EH (cell line): ENCODE measurements at places on chromosomes 2 and 18.

- no peak for DNase-seq
Measured at GRCh38 chr2:60426880-60427279, 126.6 kb downstream of the BCL11A start.

DNA sequence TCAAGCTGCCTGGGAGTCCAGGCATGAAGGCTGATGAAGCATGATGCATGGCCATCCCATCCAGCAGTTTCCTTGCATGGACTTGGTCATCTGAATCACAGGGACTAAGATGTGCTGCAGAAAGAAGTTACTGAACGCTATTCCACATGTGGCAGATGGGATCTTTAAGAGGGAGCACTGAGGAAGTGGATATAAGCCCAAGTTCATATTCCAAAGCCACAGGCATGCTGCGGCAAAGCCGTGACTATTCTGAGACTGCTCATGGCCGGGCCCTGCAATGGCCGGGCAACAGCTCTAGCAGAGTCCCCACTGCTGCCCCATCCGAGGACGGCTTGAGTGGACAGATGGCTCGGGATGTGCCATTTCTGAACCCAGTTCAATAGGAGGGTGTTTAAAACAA, 61.5 kb downstream of the STPG4 start:
- DNase-seq, result no peak

DNA sequence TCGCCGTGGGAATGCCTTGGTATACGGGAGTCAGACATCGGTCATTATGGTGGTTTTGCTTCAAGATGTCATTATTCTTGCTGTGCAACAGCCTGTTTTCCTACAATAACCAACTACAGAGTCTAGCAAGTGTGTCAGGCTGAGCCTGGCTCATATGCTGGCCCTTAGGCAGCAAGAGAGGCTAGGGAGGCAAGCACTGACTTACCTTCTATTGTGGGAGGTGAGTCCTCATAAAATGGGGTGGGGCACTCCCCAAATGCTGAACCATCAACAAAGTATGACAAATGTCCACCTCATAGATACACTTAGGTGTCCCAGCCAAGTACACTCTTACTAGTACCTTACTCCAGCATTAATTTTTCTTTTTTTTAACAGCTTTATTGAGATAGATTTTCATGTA, 77.0 kb upstream of the ATL2 start:
- DNase-seq, result no peak

DNA sequence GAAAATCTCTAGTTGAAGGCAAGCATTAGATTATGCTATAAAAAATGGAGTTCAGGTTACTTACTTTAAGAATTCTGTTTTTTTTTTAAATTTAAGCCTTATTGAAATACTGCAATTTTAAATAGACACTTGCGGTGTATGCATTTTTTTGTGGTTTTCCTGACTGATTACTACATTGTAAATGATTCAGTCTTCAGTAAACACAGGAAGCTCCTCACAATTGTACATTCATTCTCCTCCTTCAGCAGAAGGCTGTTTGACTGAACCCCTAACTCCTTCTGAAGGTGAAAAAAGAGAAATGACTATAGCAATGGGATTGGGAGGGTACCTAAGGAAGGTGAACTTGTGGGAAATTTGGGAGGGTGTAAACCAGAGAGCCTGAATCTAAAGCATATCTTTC, 136.1 kb downstream of the GCA start:
- no peak for DNase-seq

DNA sequence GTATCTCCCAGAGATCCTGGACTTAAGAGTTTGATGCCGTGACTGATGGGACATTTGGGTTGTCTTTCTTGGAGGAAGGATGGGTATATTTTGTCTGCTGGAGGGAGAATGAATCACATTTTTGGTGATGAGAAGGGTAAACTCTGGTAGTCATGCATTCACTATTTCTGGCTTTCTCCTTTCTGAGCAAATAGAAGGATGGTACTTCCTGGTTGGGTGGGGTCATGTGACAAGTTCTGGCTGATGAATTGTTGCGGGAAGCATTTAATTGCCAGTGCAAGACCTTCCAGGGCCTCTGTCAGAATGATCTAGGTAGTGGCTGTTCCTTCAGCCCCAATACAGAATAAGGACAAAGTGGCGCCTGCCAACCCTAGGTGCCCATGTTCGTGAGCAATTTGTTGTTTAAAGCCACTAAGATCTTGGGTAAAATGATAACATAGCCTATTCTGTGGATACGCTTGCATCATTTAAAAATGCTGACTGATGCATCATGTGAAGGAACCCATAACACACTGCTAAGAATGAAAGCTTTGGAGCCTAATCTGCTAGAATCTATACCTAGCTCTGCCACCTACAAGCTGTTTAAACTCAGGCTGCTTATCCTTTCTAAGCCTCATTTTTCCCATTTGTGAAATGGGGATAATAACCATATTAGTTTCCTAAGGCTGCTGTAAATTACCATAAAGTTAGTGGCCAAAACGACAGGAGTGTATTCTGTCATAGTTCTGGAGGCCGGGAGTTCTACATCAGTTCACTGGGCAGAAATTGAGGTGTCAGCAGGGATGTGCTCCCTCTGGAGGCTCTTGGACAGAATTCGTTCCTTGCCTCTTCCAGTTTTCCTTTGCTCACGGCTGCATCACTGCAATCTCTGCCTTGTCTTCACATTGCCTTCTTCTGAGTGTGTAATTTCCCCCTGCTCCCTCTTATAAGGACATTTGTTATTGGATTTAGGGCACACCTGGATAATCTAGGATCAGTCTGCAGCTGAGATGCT, 281.3 kb downstream of the AGPS start:
- DNase-seq, result no peak

DNA sequence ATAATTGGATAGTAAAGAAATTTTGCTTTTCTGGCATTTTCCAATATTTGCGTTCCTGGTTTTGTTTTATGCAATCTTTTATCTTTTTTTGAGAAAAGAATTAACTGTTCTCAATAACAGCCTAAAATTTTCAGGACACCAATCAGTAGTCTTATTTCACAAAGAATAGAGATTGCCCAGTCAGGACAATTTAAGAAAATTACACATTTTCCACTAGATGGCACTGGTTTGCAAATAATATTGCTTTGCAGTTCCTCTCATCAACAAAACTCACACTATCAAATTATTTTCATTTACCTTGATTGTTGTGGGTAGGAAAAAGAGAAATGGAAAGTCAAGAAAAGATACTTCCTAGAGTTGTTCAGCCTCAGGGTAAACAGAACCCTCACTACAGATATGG, 2.4 kb upstream of the RBM45 start:
- peak; percentile 51 for DNase-seq

DNA sequence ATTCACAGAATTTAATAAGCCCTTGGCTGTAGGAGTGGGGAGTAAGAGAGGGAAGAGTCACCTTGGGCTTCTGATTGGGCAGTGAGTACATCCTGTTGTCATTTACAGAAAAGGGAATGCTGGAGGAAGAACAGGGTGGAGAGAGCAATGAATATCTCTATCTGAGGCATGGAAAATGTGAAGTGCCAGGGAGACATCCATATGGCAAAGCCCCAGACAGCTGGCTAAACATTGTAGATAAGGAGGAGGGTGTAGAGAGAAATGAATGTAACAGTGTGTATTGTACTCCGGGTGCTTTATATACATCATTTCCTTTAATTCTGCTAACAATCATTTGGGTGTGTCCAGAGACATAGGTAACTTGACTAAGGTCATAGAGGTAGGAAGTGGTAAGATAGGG, 103.5 kb downstream of the UPP2 start:
- DNase-seq, result no peak

DNA sequence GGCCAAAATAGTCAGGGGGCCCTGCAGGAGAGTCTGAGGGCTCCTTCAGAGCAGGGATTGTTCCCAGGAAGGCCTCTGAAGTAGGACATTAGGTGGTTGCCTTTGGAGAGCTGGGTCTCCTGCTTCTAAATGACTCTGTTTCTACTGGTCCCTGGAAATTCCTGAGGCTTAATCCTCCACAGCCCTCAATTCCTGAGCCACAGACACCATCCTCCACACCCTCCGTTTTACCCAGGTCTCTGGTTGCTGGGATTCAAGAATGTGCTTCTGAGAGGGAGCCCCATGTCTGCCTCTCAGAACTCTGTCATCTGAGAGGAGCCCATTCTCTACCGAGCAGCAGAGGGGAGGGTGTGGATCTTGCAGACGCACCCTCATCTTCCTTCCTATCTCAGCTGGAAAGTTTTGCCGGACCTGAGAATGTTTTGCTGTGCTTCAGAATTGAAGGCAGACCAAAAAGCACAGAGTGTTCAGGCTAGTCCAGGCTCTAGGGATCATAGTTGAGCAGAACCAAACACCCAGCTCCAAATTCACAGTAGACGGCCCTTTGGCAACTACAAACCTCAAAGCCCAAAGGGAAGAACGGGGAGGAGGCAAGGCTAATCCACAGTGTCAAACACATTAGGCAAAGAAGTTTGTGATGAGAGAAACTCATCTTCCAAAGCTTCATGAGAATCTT, 8.1 kb downstream of the VIT start:
- DNase-seq, result no peak

- peak; percentile 59 for DNase-seq
Measured at GRCh38 chr2:60365556-60365955, 187.9 kb downstream of the BCL11A start.

DNA sequence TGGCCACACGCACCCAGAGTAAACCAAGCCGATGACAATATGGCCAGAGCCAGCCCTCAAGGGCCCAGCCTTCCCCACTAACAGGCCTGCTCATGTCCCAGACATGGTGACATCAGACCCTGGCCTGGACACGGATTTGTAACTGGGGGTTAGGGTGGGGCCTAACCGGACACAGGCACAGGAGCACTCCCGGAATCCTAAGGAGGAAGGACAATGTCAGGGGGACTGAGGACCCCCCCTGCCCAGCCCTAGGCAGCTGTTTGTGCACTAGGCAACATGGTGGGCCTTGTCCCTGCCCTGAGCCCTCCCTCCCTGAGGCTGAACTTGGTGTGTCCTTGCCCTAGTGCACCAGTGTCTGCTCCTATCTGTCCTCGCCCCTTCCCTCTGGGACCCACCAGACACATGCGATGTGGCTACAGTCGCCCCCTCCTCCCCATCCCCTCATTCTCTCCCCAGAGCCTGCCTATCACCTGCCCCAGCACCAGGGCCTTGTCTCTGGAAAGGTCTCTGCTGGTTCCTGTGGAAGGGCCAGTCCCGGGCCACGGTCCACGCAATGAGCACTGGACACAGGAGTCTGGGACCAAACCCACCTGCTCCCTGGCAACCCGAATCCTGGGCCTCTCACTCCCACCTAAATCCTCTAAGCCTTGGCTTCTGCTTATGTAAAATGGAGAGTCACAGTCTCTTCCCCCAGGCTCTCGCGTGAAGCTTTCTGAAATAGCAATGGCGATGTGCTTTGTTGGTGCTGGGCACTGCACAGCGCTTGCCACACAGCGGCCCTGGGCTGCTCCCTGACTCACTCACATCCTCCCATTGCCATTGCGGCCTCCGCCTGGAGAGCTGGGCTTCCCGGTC, 76.5 kb upstream of the RAB6C start:
- no peak for DNase-seq
